Stimulated activated naive CD8-positive, alpha-beta T cell treated with anti-CD3 and anti-CD28 coated beads, Interleukin-15, amount 100 ng/mL, for 72 hours (primary cell): ENCODE measurements at places on chromosomes 11 and 22.

- peak; percentile 34 for DNase-seq
Observed at GRCh38 chr11:68690671-68691401, 6.5 kb downstream of the GAL start.

DNA sequence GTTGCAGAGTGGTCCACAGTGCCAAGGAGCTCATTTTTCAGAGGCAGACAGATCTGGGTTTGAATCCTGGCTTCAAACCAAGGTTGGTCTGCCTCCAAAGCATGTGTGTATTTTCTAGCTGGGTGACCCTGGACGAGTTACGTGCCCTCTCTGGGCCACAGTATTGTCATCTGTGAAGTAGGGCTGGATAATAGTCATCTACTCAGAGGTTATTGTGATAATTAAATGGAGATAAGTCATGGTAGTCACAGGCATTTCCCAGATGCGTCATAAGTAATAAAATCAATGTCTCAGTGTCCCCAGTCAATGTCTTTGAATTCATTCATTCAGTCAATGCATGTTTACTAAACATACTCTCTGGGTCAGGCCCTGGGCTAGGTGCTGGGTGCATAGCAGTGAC is 8.6 kb downstream of the OMP start:
- no peak for DNase-seq

GRCh38 chr22:43388420-43388851 is 23.4 kb upstream of the MPPED1 start:
- peak; percentile 74 for DNase-seq

DNA sequence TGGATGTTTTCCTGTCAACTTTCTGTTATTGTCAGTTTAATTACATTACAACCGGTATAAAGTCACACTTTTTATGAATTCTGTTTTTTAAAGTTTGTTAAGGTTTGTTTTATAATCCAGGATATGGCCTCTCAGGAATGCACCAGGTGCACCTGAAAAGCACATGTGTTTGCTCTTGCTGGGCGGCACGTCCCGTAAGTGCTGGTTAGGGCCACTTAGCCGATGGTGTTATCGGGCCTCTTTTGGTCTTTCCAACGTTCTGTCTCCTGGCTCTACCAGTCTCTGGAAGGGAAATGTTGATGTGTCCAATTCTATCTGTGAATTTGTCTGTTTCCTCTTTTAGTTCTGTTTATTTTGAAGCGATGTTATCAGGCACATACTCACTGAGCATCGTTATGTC is 695.7 kb downstream of the BRD1 start:
- DNase-seq: no peak

GRCh38 chr11:1729692-1730011 is 20.7 kb downstream of the IFITM10 start:
- DNase-seq: no peak

- DNase-seq: no peak
Observed at GRCh38 chr22:16838073-16838472, 12.9 kb upstream of the XKR3 start.

DNA sequence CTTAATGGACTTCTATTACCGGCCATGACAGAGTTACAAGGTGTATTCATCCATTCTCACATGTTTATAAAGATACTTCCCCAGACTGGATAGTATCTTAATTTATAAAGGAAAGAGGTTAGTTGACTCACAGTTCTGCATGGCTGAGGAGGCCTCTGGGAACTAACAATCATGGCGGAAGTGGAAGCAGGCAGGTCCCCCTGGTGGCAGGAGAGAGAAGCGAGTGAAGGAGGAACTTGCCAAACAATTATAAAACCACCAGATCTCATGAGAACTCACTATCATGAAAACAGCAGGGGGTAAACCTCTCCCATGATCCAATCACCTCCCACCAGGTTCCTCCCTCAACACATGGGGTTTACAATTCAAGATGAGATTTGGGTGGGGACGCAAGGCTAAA is 170.0 kb upstream of the PDGFD start:
- DNase-seq: no peak

DNA sequence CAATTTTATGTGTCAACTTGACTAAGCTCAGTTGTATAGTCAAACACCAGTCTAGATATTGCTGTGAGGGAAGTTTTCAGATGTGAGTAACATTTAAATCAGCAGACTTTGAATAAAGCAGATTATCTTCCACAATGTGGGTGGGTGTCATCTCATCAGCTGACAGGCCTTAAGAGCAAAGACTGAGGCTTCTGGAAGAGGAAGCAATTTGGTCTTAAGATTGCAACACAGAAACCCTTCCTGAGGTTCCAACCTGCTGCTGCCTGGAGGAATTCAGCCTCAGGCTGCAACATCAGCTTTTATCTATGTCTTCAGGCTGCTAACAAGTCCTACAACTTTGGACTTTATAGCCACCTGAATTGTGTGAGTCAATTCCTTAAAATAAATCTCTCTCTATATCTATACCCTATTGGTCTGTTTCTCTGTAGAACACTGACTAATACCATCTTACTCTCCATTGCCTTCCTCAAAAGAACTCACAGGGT is 277.2 kb upstream of the PLET1 start:
- DNase-seq: no peak

- DNase-seq: no peak
Observed at GRCh38 chr22:42752912-42753311, 32.2 kb upstream of the A4GALT start.

DNA sequence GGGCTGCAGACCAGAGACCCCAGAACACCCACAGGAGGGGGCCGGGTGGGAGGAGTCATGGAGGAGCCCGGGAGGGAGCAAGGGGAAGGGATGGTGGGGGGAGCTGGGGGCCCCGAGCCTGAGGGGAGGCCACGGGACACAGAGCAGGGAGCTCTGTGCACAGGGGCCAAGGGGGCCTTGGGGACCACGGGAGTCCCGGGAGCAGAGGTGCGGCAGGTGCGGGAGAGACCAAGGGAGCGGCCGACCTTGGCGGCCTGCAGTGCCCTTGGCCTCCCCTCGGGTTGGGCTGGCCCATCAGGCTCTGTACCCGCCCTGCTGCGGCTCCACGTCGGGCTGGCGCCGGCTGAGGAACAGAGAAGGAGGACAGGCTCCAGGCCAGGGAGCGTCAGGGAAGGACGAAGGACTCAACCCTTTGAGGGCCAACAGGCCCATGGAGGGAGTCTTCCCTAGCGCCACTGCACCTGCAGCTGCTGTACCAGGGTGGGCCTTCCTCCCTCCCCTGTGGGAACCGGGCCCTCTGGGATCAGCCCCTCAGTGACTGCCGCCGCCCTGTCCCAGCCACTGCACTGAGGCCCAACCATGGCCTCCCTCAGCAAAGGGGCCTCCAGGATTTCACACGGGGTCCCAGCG is 17.8 kb upstream of the BRSK2 start:
- DNase-seq: no peak

DNA sequence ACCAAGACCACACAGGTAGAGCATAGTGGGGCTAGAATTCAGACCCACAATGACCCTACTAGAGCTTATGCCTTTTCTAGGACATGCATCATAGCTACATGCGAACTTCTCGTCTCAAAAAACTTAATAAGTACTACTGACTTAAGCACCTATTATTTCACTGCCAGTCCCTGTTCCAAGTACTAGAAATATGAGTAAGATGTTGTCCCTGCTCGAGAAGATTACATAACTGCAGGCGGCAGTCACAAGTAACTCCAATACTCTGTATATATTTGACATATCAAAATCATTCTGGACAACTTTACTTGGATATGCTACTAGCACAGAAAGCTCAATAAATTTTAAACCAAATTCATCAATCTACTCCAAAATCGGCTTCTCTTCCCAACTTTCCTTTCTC is 235.0 kb downstream of the TTC28 start:
- no peak for DNase-seq

GRCh38 chr11:1780700-1781592 is 17.2 kb upstream of the CTSD start:
- no peak for DNase-seq

DNA sequence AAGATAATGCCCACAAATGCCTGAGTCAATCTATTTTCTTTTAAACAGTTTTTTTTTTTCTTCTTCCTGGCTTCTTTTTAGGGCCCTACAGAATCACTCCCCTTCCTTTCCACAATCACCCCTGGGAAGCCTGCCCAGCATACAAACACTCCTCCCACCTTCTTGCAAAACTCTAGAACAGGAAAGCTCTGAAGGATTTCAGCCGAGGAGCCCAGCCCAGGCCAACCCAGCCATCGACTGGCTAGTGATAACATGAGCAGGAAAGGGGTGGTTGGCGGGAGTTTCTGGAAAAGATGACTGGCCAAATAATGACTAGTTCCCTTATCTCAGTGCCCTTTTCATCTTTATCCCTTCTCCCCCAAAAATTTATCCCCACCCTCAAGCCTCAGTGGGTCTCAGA is 68.2 kb downstream of the USP35 start:
- no peak for DNase-seq

GRCh38 chr11:113242060-113242459 is 72.3 kb upstream of the TTC12 start:
- DNase-seq: no peak

DNA sequence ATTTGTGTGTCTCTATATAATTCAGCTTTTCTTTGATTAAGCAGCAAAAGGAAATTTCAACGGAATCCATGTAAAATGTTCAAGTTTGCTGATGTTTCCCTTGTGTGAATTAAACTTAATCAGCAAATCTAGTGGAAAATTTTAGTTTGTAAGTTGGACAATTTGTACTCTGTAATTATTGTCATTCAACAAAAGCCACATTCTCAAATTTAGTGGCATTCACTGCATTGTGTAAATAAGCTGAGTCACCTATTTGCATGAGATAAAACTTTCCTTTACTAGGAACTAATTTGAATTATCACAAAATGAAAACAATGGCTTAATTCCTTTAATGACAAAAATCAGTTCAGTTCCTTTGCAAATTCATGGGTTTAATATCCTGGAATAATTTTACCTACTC is 784.2 kb upstream of the CCDC179 start:
- no peak for DNase-seq

- DNase-seq: no peak
Observed at GRCh38 chr11:33635161-33635560, 65.5 kb downstream of the C11orf91 start.

DNA sequence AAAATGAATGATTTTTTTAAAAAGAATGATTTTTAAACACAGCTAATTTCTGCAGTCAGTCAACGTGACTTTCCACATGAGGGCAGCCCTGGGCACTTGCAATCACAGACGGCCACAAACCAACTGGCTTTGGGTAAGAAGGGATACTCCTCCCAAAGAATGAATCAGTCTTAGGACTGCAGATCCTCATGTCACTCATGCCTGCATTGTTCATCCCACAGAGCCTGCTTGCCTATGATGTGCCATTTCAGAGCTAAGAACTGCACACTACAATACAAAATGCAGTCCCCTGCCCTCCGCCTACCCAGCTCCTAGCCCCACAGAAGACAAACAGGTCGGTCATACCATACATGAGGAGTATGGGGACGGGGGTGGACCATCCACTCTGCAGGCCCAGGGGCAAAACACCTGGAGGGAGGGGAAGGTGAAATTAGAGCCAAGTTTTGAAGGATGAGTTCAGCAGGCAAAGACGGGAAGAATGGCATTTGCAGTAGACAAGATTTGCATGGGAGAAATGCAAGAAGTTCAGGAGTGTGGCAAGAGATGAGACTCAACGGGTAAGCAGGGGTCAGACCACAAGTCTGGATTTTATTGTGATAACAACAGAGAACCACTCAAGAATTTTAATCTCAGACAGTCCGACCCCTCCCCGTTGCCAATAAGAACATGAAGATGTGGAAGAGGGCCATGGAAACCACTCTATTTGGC is 24.7 kb downstream of the PACSIN2 start:
- DNase-seq: no peak

GRCh38 chr11:42036201-42036600 is 576.7 kb upstream of the LRRC4C start:
- no peak for DNase-seq

- DNase-seq: no peak
Observed at GRCh38 chr22:30547188-30547587, 647 bp upstream of the SEC14L6 start.

- DNase-seq: no peak
Observed at GRCh38 chr11:83195143-83195466, 1.6 kb downstream of the ANKRD42 start.

DNA sequence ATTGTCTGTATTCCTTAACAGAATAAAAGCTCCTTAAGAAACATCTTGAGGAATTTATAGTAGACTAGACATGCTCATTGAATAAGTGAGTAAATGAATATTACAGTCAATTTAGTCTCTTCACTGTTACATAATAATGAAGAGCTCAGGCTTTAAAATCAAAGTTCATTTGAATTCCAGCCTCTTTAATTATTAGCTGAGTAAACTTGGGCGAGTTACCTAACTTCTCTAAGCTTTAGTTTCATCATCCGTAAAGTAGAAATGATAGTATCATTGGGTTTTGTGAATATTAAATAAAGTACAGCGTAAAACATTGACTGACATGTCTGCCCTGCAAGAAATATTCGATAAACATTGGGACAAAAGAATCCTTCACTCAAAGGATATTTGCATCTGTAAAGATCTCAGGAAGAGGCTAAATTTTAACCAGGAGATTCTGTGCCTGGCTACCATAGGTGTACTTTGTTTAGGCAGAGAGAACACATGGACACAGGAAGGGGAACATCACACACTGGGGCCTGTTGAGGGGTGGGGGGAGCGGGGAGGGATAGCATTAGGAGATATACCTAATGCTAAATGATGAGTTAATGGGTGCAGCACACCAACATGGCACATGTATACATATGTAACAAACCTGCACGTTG is 15.2 kb upstream of the BBOX1 start:
- no peak for DNase-seq
